ENCODE measurements at places on chromosomes 6 and 20.

DNA sequence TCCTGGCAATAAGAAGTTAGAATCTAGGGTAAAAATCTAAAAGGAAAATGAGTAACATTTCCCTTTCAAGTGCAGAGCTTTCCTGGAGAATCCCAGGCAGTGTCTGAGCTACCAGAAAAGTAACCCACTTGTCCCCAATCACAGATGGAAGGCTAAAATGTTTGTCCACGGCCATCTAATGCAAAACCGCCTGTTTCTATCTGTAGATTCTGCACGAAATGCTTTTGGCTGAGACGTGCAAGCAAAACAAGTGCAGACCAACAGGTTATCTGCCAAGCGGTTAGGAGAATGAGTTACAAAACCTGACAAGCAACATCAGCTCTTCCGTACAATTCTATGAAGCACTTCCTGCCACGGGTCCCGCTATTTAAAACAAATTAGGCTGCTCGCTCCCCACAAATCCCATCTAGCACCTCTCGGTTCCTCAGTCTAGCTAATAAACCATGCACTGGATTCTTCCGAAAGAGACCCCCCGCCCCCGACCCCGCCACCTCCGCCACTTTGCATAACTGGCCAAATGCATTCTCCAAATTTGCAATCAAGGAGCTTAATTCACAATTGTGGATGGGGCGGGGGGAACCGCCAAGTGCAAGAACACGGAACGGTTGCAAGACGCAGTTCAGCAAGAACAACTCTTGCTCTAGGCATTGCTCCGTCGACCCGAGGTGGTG lies 1.4 kb downstream of the ELOVL5 start:
- peak; percentile 51 for DNase-seq

GRCh38 chr6:139903411-139904157 lies 529.1 kb upstream of the CITED2 start:
- no peak for DNase-seq

GRCh38 chr6:29011276-29011734 lies 6.2 kb upstream of the ZNF311 start:
- peak; percentile 81 for DNase-seq

DNA sequence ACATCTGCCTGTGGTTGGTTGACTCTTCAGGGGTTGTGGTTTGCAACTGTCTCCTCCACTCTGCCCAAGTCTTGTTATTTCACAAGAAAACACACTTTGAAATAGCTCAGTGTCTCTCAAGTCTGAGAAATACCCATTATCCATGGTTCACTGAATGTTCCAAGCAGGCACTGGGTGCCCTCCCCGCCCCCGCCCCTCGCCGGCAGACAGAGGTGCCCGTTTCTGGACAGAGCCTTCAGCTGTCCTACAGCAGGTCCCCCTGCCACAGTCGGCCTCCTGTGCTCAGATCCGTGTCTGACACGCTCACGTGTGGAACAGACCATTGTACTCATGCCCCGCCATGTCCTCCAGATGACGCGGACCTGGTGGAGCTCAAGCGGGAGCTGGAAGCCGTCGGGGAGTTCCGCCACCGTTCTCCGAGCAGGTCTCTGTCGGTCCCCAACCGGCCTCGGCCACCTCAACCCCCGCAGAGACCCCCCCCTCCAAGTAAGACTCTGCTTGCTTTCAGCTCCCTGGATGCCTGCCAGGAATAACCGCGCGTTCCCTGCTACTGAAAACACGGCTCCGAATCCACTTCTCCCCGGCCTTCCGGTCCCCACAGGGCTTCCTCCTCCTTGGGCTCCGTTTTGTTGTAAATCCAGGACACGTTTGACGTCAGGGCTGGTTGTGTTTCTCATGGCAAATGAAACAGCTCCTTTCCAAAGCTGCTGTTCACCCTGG lies 81.4 kb downstream of the SERAC1 start:
- no peak for DNase-seq

GRCh38 chr6:54801669-54802068 lies 44.9 kb upstream of the FAM83B start:
- DNase-seq, result no peak

DNA sequence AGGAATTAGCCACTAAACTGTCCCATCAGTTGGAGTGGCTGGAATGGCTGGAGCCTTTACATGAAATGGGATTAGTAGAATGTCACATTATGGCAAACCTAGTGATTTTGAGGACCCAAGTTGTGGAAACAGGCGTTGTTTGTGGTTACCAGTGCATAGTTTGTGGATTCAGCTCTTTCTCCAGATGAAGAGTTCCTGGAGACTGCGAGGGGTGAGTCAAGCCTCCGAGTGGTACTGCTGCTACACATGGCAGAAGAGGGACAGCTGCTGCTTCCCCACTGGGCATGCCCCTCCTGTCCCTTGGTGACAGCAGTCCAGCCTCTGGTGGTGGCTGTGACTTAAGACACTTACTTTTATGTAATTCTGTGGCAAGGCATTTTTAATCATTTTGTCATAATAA lies 94.2 kb upstream of the SCP2D1 start:
- DNase-seq, result no peak

DNA sequence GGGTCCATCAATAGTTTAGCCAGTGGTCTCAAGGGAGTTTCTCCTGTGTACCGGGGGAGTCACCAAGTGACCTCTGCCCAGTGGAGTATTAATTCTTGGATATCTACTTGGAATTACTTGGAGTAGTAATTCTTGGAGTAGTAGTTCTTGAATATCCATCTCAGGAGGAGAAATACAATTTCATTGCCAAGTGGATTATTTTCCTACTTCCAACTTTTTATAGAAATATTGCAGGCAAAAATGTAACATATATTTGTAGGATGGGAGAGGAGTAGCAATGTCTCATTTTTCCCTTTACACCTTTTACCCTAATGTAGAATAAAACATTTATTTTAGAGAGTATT lies 91.6 kb upstream of the FAM184A start:
- no peak for DNase-seq

DNA sequence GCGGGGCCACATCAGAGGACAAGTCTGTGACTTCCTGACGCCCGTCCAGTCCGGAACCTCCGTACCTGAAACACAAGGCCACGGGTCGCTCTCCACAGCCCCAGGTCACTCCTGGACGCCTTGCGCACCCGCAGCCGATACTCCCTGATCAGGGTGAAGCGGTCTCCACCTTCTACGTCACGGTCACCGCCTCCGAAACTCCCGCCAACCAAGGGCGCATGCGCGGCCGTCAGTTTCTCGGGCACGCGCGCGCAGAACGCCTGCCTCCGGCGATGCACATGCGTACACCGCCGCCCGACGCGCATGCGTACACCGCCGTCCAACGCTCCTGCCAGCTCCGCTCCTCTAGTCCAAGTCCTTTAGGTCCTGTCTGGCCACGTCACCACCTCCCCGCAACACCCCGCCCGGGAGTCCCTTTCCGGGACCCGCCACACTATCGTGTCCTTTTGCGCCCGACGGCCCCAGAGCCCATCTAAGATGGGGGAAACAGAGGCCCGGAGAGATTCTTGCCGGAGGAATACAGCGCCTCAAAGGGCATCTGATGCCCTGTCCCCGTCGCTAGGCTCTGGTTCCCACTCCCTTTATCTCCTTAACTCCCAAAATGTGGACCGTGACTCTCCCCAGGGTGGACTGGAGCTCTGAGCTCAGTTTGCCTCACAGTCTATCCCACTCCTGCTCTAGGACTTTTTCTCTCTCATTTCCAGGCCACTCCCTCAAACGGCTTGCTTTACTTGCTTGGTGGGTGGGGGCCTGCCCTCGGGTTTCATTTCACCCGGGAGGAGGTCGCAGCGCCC lies at the start of gene DSN1:
Gene DSN1 (minus strand): TSS at position 167 of the 794 bp plus-strand sequence. CDS start 2,305 bp downstream, outside the sequence.
- DNase-seq, result peak; percentile 96

GRCh38 chr6:12710921-12711320 lies 5.6 kb upstream of the PHACTR1 start:
- no peak for DNase-seq

DNA sequence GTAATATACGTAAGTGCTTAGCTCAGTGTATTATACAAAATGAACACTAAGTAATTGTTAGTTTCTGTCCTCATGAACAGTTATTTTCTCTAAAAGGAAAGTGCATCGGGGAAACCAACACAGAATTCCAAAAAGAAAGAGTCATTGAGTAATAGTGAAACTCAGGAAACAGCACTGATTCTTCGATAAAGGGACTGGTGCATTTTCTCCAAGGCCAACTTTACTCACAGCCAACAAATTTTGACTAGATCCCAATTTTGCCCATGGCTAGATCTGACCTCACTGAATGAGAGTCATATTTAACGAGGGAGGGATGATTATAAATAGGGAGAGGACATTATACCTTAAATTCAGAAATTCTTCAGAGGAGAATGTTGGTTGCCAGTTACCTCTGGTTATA lies 390.9 kb upstream of the NRSN1 start:
- DNase-seq, result no peak

DNA sequence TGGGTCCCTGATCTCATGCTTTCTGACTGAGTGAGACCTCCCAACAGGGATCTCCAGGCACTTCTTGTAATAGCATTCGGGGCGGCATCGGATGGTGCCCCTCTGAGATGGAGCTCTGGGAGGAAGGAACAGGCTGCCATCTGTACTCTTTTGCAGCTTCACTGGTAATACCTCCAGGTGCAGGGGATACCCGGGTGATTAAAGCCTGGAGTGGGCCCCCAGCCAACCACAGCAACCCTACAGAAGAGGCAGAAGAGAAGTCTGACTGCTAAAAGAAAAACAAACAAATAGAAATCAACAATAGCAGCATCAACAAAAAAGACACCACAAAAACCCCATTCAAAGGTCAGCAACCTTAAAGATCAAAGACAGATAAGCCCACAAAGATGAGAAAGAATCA lies 19.1 kb upstream of the PGK2 start:
- DNase-seq, result no peak

GRCh38 chr6:123039431-123039830 lies 43.4 kb downstream of the CLVS2 start:
- DNase-seq, result no peak

DNA sequence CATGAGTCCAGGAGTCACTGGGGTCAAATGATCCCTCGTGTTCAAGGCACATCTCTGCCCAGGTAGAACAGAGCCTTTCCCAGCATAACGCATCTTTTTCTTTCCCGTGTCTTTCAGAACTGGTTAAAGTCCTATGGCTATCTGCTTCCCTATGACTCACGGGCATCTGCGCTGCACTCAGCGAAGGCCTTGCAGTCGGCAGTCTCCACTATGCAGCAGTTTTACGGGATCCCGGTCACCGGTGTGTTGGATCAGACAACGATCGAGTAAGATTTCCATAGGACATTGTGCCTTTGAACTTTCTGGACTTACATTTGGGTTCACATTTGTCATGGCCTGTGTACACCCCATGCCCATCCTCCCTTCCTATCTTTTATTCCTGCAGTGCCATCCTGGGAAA lies 20.2 kb downstream of the MMP24 start:
- DNase-seq, result no peak

DNA sequence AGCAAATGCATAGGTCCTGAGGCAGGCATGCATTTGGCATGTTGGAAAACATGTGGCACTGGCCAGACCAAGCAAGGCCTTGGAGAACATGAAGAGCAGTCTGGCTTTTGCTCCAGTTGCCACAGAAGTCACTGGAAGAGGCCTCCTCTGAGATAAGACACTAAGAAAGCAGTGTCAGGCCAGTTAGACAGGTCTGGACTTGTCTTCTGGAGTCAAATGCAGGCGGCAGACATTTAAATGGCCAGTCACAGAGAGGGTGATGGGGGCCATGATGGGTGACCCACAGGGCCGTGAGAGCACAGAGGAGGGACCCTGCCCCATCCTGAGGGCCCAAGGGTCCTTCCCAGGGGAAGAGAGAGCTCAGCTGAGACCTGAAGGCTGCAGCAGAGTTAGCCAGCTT lies 26.7 kb upstream of the ADA start:
- peak; percentile 61 for DNase-seq

- DNase-seq, result no peak
Measured at GRCh38 chr6:144835322-144835973, 550.3 kb downstream of the UTRN start.

DNA sequence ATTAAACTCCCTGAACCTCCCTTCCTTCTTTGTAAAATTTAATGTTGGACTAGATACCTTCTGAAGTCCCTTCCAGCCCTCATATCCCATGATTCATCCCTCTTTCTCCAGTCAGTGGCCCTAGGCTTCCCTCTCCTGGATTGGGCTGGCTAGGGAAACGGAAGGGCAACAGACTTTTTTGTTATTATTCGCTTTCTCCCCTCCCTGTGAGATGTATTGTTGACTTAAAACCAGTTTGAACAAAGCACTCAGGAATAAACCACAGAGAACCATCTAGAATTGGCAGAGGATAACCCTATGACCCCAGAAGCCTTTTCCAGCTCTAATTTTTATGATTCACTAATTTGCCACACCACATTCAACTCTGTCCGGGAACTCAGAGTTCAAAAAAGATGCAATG lies 239.7 kb upstream of the SUPT3H start:
- DNase-seq, result no peak

GRCh38 chr6:163729127-163729872 lies 314.8 kb downstream of the QKI start:
- peak; percentile 20 for DNase-seq

DNA sequence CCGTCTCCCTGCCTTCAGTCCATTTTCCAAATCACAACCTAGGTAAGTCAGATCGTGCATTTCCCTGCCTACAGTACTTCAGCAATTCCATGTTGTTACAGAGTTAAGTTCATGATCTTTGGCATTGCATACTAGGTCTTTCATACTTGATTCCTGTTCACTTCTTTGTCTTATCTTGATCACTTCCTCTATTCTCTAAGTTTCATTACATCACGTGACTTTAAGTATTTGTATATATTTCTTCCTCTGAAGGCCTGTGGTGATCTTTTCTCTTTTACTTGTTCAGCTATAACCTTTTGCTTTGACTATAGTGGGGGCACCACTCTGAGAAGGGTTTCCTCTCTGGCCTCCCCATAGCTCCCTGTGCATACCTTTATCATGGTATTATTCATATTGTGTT lies 100.2 kb downstream of the TRMT11 start:
- no peak for DNase-seq
